NCI-H526 (cell line): ENCODE measurements at places on chromosomes 1 and 21.

DNA sequence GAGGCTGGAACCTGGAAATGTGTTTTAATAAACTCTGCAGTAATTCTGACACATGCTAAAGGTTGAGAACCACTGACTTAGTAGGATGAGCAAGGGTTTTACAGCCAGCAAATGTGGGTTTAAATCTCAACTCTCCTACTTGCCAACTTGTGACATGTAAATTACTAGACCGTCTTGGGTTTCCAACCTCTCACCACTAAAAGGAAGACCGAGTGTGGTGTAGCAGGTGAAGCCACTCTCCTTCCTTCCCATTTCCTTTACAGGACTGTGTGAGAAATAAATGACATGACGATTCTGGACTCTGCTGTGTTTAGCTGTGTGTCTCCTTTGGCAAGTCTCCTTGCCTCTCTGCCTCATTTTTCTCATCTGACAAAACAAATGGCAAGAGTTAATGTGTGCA is 49.5 kb upstream of the DNAJC6 start:
- DNase-seq, result peak; percentile 61

DNA sequence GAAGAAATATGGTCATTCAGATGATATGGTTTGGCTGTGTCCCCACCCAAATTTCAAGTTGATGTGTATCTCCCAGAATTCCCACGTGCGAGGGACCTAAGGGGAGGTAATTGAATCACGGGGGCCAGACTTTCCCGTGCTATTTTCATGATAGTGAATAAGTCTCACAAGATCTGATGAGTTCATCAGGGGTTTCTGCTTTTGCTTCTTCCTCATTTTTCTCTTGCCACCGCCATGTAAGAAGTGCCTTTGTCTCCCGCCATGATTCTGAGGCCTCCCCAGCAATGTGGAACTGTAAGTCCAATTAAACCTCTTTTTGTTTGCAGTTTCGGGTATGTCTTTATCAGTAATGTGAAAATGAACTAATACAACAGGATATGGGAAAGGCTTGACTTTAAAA is 1.4 kb upstream of the DPM3 start:
- no peak for DNase-seq

GRCh38 chr1:44038876-44039657 is 7.8 kb upstream of the SLC6A9 start:
- no peak for DNase-seq

DNA sequence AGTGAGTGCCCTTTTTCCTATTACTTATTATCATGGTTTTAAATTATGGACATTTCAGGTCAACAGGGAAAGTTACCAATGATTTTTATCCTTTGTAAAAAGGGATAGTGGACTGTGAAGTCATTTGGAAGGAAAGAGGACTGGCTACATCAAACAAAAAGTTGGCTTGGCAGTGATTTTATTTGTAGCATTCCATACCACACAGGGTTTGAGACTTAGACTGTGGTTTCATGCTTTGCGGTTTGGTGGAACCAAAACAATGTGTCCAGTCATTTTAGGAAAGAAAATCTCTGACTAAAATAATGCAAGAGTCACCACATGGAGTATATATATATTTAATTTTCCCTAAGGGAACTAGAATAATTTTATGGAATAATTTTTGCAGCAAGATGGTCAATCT is 239.5 kb downstream of the HMCN1 start:
- DNase-seq, result no peak

DNA sequence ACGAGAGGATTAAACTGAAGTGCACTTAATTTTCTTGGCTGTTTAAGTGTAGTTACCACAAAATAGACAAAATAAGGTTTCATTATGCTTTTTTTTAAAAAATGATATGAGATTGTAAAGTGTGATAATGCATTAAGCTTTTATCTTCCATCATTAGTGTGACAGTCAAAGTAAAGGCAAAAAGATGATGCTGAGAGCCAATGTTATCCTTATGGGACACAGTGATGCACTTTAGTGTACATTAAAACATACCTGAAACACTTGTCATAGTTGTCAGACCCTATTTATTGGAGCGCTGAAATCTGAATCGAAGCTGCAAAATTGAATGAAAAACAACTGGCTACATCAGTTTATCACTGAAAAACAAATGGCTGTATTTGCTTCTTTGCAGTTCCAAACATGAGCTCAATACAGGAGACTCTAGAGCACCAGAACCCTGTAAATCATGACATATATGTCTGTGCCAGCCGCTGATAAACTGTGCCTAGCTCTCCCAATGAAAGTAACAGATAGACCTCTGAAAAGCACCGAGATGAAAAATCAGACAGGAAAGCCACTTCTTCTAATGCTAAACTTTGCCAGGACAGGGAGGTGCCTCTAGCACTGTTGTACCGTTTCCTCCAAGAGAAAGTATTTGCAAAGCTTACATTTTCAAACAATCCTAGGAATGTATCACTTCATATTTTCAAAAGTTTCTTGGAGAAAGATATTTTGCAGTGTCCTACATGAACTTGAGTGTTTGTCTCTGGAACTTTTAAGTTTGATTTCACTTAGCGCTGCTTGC is 120.7 kb upstream of the TMPRSS15 start:
- no peak for DNase-seq

- DNase-seq, result no peak
These were observed 10.3 kb downstream of the SLC1A7 start for GRCh38 chr1:53132176-53132575.

DNA sequence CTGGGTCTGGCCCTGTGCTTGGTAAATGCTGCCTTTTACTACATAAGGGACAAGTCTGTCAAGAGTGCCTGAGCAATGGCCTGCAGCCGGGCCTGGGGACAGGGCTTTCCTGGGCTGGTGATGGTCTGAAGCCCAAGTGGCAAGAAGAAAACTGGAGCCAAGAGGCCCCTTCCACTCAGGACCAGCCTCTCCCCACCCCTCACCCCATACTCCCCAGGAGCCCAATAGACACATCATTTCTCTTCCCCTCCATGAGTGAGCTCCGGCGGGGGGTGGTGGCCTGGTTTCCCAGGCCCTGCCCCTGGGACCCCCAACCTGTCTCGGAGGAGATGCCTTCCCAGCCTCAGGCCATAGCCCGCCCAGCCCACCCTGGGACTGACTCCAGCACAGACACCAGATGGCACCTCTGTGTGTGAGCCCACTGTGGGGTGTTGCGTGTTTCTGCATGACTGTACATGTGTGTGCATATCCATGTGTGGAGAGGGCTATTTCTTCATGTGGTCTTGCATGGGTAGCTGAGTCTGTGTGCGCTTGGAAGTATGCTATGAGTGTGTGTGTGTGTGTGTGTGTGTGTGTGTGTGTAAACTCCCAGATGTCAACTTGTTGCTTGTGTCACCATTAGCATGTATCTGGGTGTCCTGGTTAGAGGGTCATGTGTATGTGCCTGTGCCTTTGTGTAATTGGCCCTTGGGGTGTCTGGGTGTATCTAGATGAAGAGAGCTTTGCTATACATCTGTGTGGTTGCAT is 14.3 kb upstream of the LRP8 start:
- no peak for DNase-seq

DNA sequence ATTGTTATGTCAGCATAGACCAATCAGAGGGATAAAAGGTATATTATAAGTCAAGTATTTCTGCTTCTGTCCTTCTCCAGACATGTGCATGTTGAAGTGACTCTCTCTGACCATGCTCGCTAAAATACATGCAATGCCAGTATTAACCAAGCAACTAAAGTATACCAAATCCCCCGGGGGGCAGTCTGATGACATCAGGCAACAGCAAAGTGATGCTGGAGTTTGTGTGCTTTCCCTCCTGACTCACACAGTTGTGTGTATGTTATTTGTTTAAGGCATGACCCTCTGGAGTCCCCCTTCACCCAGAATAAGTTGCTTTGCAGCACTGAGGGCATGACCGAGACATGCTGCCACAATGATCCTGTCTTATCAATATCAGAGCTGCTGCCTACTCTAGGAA is 2.1 kb downstream of the BRINP2 start:
- DNase-seq, result no peak

DNA sequence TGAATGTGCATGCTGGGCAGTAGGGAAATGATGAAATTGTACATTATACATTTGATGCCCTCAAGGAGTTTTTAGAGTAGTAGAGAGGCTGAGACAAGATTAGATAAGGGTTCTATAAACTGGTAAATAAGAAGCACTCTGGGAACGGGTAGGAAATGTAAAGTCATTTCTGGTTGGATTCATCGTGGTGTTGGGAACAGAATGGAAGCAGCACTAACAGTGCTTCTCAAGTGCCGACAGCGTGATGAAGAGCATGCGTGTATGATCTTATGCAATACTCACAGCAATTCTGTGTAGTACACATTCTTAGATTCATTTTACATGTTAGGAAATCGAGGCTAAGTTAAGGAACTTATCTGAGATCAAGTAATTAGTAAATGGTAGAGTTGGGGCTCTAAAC is 45.9 kb downstream of the GPR88 start:
- DNase-seq, result no peak

DNA sequence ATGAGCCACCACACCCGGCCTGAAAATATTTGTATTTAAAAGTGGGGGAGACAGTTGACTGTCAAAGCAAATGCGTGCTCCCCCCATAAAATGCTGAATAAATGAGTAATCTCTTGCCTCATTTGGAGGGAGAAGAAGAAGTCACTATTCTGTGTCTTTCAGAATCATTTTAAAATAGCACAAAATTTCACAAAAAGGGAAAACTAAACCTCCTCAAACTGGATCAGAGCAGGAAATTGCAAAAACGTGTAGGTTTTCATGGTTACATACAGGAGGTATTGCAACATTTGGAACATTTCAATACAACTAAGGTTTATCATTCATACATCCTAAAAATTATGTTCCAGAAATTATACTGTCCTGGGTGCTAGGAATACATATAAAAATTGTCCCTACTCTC is 13.6 kb downstream of the MTF1 start:
- DNase-seq, result no peak

DNA sequence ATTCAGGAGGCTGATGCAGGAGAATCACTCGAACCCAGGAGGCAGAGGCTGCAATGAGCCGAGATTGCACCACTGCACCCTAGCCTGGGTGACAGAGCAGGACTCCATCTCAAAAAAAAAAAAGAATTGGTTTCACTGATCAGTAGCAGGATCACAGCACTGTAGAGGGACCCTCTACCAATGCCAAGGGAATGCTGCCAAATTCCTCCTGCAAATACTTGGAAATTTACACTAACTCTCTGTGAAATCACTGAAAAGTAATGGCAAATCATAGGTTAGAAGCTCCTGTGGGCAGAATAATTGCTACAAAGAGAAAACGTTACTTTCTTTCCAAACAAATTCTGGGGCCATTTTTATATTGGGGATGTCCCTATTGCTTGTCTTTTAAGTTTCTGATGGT is 6.7 kb upstream of the GPR25 start:
- DNase-seq, result no peak

GRCh38 chr1:42272920-42273319 is 62.1 kb downstream of the FOXJ3 start:
- DNase-seq, result no peak

DNA sequence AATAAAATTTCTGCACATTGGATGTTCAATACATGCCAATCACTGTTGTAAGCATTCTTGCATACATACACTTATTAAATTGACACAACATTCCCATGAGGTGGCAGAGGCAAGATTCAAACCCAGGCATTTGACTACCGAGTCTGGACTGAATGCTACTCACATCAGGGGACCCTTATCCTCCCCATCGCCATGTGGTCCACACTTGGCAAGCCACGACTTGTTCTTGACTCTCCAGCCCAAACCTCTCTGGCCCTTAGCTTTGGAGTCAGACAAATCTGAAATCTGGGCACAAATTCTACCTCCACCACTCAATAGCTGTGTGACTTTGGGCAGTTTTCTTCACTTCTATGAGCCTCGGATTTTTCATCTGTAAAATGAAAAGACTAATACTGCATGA is 57.1 kb downstream of the NMNAT2 start:
- DNase-seq, result no peak

DNA sequence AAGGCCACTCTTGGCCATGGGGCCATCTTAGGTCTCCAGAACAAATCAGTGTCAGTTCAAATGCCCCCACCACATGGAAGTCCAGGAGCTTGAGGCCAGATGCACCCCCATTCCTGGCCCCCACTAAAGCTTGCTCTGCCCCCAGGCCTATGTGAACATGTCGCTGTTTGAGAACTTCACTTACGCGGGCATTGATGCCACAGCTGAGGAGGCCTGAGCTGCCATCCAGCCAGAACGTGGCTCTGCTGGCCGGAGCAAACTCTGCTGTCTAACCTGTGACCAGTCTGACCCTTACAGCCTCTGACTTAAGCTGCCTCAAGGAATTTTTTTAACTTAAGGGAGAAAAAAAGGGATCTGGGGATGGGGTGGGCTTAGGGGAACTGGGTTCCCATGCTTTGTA is 15.1 kb upstream of the MPL start:
- no peak for DNase-seq

DNA sequence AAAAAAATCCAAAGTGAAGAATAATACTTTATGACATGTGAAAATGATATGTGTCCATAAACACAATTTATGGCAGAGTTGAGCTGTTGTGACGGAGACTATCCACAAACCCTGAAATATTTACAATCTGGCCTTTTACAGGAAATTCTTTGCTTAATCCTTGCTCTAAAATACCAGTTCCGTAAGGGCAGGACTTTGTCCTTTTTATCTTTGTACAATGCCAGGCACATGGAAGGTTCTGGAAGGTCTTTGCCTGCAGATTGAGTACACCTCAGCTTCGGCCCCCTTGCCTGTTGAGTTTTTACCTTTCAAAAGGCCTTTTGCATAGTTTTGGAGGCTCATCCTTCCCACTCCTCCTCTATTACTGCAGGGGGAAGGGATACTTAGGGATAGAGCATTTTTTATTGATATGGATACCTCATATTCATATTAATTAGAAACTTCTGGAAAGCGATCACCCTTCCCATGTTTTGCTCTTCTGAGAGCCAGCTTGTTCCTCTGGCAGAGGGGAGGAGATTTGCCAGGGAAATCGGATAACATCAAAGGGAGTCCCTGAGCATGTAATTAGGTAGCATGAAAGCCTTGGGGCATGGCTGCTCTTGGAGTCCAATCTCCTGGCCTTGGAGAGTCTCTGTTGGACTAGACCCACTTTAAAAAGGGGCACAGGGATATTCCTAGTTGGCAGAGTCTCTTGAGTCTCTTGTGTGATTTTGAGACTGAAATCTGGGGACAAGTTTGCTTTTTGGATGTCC is 217.1 kb downstream of the KCNJ6 start:
- peak; percentile 66 for DNase-seq

DNA sequence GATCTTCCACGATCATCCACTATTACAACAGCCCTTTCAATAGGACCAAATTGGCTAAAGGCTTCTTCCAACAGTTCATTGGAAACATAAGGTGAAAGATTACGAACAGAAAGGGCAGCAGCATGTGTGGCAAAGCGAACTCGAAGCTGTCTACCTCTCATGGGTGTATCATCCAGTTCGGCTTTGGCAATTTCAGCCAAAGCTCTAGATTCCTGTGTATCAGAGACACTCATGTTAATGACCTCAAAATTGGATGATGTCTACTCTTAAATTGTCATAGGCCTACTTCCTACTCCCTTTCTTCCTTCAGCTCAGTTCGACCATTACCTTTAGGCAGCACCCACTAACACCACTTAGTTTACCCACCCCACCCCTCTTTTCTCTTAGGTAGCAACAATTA is 2.2 kb downstream of the SFPQ start:
- DNase-seq, result peak; percentile 22

GRCh38 chr1:8818325-8818775 is 910 bp upstream of the RERE start:
- DNase-seq, result no peak
